AG09319 (cell line): ENCODE measurements at places on chromosomes 4 and X.

- DNase-seq = no peak
These were observed 68.3 kb upstream of the ATOH1 start for GRCh38 chr4:93760284-93760683.

- no peak for DNase-seq
These were observed 10.5 kb upstream of the ENPP6 start for GRCh38 chr4:184228056-184228705.

GRCh38 chr4:88623097-88623496, 30.8 kb downstream of the HERC3 start:
- DNase-seq = peak; percentile 45

DNA sequence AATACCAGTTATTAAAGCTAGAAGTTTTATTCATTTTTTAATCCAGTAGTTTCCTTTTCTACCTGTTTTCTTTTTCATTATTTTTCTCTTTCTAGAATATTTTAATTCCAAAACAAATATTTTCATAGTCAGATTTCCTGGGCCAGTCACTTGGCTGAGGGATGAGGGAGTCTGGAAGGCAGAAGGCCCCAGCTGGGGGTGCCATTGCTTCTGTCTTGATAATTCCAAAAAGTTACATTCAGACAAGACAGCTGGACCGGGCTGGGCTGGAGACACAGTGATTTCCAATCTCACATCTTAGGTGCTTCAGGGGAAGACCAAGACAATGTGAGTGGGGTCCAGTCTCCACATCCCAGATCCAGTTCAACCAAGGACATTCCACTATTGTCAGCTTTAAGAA, 263.5 kb downstream of the TMA16 start:
- DNase-seq = no peak

DNA sequence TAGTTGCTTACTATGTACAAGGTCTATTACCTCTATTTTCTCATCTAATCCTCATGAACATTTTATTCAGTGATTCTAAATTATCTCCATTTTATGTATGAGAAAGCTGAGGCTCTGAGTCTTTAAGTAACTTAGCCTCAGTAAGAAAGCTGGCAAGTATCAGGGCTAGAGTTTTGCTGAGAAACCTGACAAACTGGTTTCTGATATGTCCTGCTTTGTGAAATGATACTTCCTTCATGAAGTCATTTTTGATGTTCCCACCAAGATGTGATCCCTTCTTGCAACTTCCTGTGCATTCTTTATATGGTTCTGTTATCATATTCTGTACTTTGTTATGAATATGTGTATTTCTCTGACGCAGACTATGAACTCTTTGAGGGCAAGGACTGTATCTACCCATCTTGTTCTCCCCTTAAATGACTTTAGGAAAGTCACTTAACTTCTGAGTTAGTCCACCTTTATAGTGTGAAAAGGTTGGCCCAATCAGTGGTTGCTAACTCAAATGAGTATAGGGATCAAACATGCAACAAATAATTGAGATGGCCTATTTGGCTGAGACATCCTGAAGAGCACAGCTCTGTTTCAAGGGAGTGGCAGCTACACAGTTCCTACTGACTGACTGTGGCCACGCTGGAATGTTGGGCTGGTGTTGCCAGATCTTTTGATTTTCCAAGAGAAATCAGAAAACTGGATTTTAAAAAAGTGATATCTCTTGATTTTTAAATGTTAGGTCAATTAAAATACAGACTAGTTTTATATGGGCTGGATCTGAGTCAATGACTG, 127.9 kb upstream of the AMOT start:
- DNase-seq = no peak

DNA sequence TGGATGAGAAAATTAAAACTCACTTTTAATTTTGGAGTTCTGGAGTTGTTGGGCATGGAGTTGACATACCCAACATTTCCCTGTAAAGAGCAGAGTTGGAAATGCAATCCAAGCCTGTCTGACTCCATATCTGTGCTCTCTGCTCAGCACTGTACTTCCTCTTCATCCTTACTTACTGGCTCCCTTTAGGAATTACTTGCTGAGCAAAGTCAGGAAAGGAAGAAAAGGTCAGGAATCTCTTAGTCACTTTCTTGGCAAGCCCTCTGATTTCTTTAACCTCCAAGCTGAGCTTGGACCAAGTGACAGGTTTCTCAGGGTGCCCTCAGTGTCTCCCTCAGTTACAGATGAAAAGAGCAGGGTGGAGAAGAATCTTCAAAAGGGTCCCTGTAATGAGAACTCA, 501.5 kb downstream of the ZIC3 start:
- no peak for DNase-seq

DNA sequence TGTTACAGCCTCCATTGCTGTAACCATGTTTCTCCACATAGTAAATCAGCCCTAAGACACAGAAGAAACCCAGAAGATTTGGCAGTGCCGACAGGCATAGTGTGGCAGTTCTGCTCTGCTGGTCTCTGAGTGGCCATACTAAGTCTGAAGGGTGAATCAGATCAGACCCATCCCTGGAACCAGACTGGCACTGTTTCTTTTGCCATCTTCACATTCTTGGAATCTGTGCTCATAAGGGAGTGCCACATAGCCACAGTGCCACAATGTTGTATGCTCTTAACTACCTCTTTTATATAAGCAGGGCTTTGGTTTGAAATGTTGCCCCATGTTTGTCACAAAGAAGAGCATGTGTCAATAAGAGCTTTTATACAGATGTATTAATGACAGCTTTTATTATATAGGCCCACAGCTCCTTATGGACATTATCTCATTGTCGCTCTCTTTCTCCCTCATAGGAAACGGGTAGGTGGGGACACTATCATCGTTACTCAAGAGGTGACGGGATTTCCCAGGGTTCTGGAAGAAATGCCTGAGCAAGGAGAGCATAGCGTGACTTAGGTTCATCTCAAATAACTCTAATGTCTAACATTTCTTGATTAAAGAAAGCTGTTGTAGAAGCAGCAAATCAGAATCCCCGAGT, 128.2 kb downstream of the CBR4 start:
- DNase-seq = no peak

DNA sequence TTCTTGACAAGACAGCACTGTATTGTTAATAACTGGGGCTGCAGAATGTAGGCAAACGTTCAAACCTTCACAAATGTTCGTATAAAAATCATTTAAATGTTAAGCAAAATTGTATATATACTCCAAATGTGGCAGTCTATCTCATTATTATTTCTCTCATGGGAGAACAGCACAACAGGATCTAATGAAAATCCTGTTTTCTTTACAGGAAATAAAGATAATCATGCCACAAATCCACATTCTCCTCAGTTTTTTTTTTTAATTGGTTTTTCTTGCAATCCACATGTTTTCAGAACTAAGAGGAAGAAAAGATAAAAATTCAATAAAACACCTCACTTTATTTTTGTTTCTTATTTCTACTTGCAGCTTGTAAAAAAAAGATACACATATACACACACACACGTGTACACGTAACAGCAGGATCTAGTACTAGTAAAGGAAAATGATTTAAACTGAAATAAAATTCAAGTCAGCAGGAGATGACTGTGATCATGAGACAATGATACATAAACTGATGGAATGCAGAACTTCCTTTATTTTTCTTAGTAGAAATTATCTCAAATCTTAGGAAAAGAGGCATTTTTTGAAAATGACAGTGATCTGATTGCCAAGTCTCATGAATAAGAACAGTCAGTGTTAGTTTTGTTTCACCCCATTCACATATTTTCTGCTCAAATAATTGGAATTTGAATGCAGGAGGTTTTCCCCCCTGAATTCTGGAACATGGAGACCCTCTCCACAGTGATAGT, 11.3 kb downstream of the APBB2 start:
- DNase-seq = no peak

GRCh38 chr4:12145106-12145505, 716.4 kb upstream of the HS3ST1 start:
- DNase-seq = no peak

DNA sequence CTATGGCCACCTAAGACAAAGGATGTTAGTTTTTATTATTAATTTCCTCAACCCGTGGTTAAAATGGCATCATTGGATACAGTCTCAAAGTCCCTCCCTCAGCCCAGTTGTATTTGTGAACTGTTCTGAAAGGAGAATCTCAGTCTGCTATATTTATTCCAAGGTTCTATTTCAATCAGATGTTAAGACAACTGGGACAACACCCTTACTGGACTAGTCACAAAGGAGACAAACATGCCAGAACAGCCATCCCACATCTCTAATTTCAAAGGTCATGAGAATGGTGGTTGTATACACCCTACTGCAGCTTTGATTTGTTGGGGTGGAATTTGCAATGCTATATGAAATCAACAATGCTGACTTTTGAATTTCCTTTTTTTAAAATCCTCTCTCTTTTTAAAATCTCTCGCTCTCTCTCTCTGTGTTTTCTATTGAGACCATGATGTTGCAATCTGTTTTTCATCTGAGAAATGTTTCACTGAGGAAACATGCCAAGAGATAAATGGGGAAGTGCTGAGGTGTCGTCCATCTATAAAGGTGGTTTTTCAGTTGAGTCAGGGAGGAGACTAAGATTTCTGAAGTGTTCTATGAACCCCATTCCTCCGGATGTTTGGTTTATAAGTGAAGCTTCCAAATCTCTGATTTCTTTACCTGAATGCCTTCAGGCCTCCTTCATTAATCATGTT, 201.5 kb upstream of the GATB start:
- no peak for DNase-seq

GRCh38 chrX:104641176-104641575, 75.2 kb downstream of the IL1RAPL2 start:
- no peak for DNase-seq

- DNase-seq = no peak
These were observed 100.1 kb downstream of the CEP135 start for GRCh38 chr4:56048702-56049431.

DNA sequence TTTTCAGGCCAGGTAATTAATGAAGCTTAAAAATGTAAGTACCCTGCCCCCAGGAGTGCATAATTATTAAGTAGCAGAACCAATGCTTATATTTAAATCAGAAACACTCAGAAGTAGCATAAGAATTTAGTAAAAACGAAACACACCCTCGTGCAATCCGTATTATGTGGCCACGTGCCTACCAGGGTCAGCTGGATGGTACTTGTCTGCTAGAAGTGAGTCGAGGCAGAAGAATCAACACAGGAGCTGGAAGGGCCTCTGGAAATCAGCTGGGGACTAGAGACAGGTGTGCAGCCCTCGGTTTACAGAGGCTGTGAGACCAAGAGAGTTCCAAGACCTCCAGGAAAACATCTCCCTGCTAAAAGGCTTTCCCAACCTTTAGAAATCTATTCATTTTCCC, 559 bp upstream of the FAM47E start:
- no peak for DNase-seq

DNA sequence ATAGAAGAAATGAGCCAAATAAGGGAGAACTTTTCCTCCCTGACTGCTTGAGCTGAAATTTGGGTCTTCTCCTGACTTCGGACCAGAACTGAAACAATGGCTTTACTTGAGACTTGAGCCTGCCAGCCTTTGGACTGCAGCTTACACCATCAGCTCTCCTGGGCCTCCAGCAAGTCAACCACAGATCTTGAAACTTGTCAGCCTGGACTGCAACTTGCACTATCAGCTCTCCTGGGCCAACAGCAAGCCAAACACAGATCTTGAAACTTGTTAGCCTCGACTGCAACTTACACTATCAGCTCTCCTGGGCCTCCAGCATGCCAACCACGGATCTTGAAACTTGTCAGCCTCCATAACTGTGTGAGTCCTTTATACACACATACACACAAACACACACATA, 425.9 kb upstream of the PCDH7 start:
- DNase-seq = no peak
